Activated T-cell treated with anti-CD3 and anti-CD28 coated beads, Interleukin-2, amount 50 U/mL, for 1 hour (primary cell): ENCODE measurements at places on chromosomes 7 and 10.

- no peak for DNase-seq
Measured at GRCh38 chr10:92972066-92972870, 88.3 kb upstream of the CYP26C1 start.

GRCh38 chr7:1121886-1122831 is 34.2 kb downstream of the GPER1 start:
- no peak for DNase-seq

DNA sequence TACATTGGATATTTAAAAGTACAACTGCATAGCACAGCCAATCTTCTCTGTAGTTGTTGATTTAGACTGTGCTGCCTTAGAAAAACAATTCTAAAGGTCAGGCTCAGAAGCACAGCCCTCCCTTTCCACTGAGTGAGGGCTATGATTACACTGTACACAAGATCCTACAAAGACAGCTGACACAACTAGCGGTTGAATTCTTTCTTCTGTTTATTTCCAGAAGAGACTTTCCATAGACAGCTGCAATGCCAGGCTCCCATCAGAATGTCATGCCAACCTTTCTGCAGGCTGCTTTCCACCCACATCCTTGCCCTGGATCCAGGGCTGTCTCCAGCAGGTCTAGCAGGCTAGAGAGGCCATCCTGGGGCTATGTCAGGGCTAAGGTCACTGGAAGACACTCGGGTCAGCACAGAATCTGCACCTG is 39.3 kb downstream of the FAM13C start:
- DNase-seq: no peak

DNA sequence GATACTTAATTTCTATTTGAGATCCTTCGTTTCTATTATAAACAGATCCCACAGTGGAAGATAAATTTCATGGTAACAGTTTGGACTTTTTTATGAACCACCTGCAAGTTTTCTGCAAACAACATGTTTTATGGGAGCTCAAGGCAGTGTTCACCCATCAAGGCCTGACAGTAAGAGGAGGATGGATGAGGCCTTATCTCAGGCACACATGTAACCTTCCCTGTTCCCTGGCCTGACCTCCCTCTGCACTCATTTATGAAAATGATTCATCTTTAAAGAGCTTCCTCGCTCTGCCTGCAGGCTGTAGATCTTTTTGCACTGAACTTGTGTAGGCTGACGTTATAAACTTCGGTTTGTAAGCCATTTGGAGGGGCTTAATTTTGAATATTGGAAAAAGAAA is 500.1 kb downstream of the GATA3 start:
- no peak for DNase-seq

DNA sequence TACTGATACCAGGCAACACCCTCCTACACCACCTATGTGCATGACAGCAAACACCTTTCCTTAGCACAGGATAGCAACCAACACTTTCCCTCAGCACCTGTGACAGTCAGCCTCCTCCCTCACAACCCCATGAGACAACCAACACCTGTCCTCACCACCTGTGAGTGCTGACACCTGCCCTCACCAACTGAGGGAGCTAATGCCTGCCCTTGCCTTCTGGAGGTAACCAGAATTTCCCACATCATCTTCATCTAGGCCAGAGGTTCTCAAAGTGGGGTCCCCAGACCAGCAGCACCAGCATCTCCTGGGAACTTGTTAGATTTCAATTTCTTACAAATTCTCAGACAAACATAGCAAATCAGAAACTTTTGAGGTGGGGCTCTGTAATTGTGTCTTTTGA is 112.5 kb downstream of the GRID1 start:
- no peak for DNase-seq

- DNase-seq: peak; percentile 27
Measured at GRCh38 chr7:139482662-139483466, 609 bp downstream of the KLRG2 start.

GRCh38 chr10:102504179-102504975 is 605 bp downstream of the SUFU start:
- DNase-seq: peak; percentile 35

GRCh38 chr10:87550741-87551140 is 46.0 kb downstream of the MINPP1 start:
- DNase-seq: no peak

- peak; percentile 52 for DNase-seq
Measured at GRCh38 chr10:3776796-3777571, 8.0 kb downstream of the KLF6 start.

- no peak for DNase-seq
Measured at GRCh38 chr10:33680036-33680435, 345.6 kb upstream of the NRP1 start.

GRCh38 chr10:62655337-62655994 is 149.1 kb upstream of the ADO start:
- DNase-seq: no peak
